ENCODE measurements at places on chromosomes 1 and 21.
A peak's percentile ranks its signal among the peaks of the same experiment; 100 is the strongest.

DNA sequence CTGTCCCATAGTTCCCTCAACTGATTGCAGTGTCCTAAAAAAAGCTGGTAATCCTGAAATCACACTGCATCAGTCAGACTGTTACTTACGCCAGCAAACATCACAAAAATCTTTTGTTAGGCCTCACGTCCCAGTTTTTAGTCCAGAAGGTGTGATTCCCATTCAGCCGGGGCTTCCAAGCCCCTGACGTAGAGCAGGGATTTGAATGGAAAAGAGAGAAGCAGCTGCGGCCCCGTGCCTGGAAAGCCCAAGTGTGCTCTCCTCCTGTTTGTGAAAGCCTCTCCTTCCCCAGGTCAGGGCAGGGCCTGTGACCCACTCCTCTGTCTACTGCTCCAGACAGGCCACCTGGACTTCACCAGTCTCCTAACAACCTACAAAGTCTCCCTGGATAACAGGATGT is 20.7 kb downstream of the KCNA10 start:
- DNase-seq = no peak

GRCh38 chr1:905811-906599 is 17.7 kb upstream of the SAMD11 start:
- DNase-seq = no peak

DNA sequence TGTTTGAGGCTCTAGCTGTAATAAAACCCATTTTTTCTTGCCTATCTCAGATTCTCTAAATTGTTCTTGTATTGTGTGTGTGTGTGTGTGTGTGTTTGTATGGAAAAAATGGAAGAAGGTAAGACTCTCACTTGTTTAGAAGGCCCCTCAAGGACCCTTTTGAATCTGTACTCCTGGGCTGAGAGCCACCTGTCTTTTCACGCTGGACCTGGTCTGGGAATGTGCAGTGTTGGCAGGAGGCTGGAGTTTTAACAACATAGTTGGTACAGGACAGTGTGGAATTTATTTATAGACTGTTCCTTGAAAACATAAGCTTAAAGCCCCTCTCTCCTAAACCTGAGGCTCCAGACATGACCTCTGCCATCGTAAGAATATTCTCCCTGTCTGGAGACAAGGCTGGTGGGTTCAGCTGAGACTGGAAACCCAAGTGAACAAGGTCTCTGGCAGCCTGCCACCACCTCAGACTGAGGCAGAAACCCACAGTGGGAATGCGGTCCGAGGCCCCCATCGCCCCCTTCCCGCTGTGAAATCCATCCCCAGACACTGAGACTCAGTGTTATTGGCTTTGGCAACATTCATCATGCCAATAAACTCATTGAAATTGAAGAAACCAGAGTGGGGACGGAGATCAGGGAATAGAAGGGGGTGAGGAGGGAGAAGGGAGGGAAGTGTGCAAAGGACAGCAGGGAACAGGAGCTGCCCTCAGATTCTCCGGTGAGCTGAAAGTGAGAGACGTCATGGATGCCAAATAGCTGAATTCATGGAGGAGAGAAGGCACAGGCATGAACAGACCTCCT is 24.6 kb upstream of the PLXNA2 start:
- no peak for DNase-seq

GRCh38 chr1:82388679-82389078 is 587.9 kb downstream of the ADGRL2 start:
- DNase-seq = no peak

DNA sequence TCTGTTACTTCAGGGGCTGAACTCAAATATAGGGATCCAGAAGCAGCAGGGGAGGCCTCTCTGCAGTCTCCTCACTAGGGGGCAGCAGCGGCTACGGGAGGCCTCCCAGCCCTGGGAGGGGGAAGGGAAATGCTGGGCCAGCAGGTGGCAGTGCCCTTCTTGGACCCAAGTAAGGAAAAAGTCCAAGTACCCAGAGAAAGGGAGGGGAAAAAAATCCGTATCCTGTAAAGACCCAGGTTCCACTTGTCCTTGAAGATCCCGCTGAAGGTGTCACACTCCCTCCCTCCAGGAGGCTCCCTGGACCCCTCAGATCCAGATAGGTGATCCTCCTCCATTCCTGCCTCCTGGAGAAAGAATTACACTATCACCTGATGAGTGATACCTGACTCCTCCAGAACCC is 14.1 kb upstream of the NUAK2 start:
- DNase-seq = peak; percentile 87

GRCh38 chr1:16235944-16236510 is 956 bp downstream of the CPLANE2 start:
- peak; percentile 53 for DNase-seq

DNA sequence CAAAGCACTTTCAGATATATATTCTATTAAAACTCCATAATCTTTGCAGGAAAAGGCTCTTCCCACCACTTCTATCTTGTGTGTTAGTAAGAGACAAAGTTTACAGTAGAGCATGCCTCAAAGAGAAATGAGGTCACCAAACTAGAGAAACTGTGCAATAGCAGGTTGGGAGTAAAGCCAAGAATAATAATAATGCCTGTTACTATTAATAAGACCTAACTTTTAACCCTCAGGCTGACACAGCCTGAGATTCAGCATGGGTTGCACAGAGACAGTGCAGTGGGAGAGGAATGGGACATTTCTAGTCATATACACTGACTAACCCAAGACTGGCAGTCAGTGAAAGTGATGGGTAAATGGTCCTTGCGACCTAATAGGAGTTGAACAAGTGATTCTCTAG is 320.2 kb upstream of the NFIA start:
- DNase-seq = peak; percentile 64

Data from adipocyte (in vitro differentiated cells).